Right hindlimb (tissue), 1 donor: ENCODE measurements at places on chromosomes 7 and 10.
A peak's percentile ranks its signal among the peaks of the same experiment; 100 is the strongest.

GRCh38 chr7:136266457-136266856 is 289.3 kb upstream of the MTPN start:
- DNase-seq = no peak

- DNase-seq = no peak
Measured at GRCh38 chr10:77571490-77571889, 66.1 kb downstream of the KCNMA1 start.

DNA sequence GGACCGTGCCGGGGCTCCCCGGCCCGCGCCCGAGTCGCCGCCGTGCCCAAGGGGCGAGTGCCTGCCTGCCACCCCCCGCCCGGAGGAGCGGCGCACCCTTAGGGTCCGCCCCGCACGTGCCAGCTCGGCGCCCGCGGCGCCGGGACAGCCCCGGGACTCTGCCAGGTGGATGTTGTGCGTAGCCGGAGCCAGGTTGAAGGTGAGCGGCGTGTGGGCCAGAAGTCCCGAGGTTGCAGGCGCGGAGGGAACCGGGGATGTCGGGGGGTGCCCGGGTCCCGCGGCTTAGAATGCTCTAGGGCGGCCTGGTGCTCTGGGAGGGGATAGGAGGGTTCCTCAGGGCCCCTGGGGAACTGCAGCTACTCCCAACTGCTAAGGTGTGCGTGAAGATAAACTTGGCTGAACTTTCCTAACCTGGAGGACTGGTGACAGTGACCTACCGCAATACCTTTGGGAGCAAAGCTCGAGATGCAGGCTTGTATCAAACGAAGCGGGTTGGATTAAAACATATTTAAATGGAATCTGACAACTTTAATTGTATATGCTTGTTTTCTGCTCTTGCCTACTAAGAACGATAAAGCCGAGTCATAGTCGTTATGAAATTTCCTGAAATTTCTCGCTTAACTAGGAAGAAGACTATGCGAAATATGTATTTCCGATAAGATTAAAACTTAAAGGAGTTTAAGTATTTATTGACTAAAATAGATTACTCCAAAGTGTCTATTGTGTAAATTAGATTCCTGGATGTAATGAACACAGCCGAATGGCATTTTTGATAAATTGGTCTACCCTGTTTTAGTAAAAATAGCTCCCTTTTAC is at the start of gene CUX1:
TSS of gene CUX1 (plus strand) at position 156 of the 816 bp plus-strand sequence. CDS start at position 170, 14 bp downstream.
- DNase-seq = no peak

GRCh38 chr7:45100761-45101480 is 10.6 kb downstream of the TBRG4 start:
- DNase-seq = no peak

- DNase-seq = no peak
Measured at GRCh38 chr7:149733924-149734790, 39.2 kb downstream of the ZNF467 start.

- no peak for DNase-seq
Measured at GRCh38 chr7:117777335-117778142, 95.7 kb downstream of the CTTNBP2 start.

GRCh38 chr7:144473908-144474307 is 70.4 kb upstream of the NOBOX start:
- DNase-seq = no peak

DNA sequence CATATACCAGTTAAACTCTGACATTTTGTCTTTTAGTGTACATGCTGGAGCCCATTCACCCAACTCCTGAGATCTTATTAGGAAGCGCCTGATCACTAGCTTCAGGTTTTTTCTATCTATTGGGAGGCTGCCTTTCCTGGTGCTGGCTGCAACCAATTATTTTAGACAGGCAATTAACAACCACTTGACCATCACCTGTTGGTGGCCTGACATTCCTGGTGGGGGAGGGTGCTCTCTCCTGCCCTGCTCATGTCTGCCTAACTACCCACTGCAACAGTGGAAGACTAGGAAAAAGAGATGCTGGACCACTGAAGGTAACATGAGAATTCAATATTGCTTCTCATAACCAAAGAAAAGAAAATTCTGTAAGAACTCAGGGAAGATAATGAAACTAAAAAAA is 190.3 kb upstream of the GRM3 start:
- no peak for DNase-seq

DNA sequence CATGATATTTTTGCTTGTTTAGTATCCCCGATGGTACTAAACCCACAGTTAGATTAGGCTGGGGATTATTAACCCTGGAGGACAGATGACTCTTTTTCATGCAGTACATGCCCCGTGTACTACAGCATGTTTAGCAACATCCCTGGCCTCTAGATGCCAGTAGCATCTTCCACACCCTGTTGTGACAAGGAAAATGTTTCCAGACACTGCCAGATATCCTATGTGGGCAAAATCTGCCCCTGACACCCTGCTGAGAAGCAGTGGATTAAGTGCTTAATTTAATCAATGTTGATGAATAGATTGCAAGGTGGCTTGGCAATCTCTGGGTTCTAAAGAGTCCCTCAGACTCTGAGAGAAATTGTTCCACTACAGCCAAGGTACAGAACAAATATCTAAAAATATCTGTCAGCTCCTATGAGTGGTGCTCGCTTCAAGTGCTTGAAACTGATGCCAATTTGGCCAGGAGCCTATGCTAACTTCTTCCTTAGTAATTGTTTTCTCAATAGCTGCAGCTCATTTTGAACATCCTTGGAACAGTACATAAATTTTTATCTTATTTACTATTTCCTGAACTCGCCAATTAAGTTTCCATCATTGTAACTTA is 247.0 kb downstream of the SORCS1 start:
- no peak for DNase-seq

DNA sequence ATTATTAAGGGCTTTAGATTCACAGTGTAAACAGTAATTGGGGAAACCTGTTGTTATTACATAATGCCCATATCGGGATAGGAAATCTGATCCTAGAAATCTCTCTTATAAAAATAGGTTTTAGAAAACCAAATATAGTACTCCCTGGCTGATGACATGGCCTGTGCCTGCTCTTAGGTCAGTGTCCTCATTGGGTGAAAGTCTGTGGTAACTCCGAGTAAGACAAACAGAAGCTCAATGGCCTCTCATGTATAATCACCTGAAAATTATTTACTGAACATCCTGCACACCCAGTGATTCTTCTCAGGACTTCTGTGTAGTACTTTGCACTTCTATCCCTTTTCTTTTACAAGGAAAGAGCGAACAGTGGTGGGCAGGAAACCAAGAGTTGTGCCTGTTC is 37.8 kb downstream of the SEM1 start:
- DNase-seq = no peak

DNA sequence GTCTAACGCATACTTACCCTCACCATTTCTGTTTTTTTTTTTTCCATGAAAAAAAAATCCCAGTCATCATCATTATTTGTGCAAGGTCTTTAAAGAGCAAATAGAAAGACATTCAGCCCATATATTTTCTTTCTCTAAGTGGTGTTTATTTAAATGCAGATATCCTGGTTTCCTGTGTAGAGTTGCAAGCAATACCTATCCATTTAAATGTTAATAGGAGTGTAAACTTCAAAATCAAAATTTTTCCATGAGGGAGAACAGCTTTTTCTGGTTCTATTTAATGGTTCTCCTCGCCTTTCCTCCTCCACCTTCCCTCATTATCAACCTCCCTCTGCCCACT is 120.1 kb upstream of the AGK start:
- no peak for DNase-seq

DNA sequence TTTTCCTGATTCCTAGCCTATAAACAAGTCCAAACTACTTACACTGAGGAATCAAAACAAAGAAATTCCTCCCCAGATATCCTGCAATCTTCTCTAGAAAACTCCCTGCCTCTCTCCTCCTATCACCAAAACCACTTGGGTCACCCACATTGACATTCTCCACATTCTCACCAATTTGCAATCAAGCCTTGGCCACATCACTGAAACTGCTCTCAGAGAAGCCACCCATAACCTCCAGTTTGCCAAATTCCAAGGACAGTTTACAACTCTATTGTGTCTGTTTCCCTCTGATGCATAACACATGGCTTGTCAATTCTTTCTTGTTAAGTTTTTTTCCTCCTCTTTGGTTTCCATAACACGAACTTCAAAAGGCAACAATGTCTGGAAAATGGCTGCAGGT is 233.5 kb downstream of the XPNPEP1 start:
- DNase-seq = no peak

GRCh38 chr7:45290880-45291279 is 133.3 kb downstream of the RAMP3 start:
- no peak for DNase-seq

GRCh38 chr10:8568401-8568800 is 513.9 kb downstream of the GATA3 start:
- no peak for DNase-seq

- DNase-seq = no peak
Measured at GRCh38 chr7:1050254-1050906, 6.0 kb downstream of the GPR146 start.

DNA sequence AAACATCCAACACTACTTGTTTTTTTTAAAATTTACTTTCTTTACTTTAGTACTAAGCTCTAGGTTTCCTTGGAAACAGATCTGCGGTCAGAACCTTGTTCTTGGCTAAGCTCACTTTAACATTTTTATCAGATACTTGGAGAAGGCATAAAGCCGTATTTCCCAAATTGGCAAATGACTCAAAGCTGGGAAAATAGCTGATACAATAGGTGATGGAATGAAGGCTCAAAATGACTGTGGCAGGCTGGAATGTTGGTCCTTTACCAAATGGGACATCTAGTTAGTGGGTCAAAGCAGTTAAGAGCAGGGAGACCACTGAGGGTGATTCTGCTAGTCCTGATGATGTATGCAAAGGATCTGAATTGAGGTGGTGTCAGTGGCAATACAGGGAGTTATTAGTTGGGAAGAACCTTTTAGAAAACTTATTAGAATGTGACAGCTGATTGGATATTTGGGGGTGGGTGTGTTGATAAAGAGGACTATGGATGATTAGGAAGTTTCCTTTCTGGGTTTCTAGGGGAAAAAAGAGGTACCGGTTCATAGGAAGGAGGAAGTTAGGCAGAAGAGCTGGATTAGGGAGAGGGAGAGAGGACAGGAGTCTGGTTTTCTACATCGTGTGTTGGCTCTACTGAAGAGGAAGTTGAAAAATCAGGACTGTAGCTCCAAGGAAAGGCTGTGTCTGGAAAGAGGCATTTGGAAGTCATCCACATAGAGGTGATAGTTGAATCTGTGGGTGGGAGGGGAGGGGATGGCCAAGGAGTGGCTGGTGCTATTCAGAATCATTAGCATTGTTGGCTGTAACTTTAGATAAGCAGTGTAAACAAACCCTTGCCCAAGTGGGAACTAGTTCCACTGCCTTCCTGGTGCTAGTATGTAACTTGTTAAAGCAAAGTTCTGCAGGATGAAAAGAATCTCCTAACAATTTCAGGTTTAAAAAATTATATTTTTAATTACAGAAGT is 13.1 kb downstream of the PLCE1 start:
- peak; percentile 30 for DNase-seq

- no peak for DNase-seq
Measured at GRCh38 chr10:124946945-124947344, 5.0 kb downstream of the ZRANB1 start.

GRCh38 chr7:107446988-107447387 is 22.9 kb upstream of the GPR22 start:
- DNase-seq = no peak

DNA sequence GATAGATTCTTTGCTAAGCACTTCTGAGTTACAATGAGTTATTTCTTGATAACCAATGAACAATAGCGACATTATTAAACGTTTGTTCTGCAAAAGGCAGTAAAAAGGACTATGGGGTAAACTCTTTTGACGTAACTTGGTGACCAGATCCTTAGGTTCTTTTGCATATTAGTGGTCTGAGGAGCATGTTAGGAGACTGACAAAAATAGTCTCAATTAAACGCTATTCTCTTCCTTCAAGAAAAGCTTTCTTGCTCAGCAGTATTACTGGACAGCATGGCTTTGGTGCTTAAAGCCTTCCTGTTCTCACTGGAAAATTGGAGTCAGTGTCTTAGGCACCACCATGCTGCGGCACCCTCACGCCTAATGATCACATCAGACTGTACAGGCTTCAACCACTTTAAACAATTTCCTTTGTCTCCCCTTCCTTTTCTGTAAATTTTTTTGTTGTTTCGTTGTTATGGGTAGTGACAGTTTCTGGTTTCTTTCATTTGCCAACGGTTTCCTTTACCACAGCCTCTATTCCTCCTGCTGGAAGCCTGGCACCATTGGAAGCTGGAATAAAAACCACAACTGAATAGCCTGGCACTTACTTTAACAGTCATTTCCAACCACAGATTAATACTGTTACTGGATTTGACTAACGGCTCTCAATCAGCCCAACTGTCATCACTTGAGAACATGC is 49.2 kb upstream of the FAM133B start:
- no peak for DNase-seq

- no peak for DNase-seq
Measured at GRCh38 chr7:57198801-57199200, 66.6 kb upstream of the ZNF479 start.

DNA sequence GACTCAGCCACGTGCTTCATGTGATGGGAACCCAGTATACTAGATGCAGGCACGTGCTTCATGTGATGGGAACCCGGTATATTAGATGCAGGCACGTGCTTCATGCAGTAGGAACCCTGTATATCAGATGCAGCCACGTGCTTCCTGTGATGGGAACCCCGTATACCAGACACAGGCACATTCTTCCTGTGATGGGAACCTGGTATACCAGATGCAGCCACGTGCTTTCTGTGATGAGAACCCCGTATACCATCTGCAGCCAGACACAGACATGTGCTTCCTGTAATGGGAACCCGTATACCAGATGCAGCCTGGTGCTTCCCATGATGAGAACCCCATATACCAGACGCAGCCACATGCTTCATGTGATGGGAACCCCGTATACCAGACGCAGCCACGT is 44.0 kb downstream of the MGMT start:
- no peak for DNase-seq

GRCh38 chr7:71364551-71364950 is 232.6 kb downstream of the GALNT17 start:
- DNase-seq = no peak

DNA sequence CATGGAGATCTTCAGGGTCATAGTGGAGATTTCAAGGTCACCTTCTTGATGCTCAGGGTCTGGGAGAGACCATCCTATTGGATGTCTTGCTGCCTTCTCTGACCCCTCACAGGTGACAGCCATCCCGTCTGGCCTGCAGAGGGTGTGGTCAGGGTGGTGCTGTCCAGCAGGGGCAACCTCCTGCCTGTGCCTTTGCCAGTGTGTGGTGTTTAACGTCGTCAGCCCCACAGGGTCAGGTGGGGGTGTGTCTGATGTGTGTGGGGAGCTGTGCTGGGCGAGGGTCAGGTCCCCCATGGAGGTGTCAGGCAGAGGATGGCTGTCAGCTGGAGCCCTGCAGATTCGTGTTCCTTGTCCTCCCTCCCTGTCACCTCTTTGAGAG is 16.5 kb downstream of the ADCY1 start:
- peak; percentile 10 for DNase-seq
